ENCODE measurements at places on chromosomes 2 and 18. TPM values are rescaled to one million over a fixed set of nuclear protein-coding genes. Genes with fewer than 3 reads are reported as not detected.

DYNAP gene
- not detected for total RNA-seq

GNAL gene
- total RNA-seq = 5.5 TPM

ESPNL gene
- 6.9 TPM for total RNA-seq

PAX8 gene
- not detected for total RNA-seq

DPYSL5 gene
- not detected for total RNA-seq

MROH2A gene
- total RNA-seq = not detected

FER1L5 gene
- total RNA-seq = not detected

RGPD4 gene
- not detected for total RNA-seq

SIX3 gene
- total RNA-seq = not detected

FLACC1 gene
- 0.75 TPM for total RNA-seq

REG1B gene
- not detected for total RNA-seq

ADGRF3 gene
- total RNA-seq = 0.18 TPM

CRYBA2 gene
- total RNA-seq = not detected

SP140 gene
- 2.2 TPM for total RNA-seq

CNNM3 gene
- 3.0 TPM for total RNA-seq

CPSF3 gene
- total RNA-seq = 120 TPM
